ENCODE measurements at places on chromosomes 4 and X.

DNA sequence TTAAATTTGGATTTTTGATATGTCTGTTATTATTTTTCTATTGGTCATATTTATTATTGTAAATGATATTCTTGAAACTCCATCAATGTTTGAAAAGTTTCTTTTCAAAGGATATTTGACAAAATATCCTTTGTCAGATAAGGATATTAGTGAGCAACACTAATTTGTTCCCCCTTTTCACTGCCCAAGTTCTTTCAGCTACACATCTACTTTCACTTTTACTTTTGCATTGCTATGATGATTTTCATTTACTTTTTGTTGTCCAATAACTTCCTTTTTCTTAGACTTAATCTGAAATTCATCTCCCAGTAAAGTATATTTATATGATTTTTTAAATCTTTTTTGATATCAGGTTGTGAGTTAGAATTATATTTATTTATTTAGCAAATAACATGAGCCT, 542.3 kb upstream of the ADGRL3 start:
- no peak for DNase-seq

DNA sequence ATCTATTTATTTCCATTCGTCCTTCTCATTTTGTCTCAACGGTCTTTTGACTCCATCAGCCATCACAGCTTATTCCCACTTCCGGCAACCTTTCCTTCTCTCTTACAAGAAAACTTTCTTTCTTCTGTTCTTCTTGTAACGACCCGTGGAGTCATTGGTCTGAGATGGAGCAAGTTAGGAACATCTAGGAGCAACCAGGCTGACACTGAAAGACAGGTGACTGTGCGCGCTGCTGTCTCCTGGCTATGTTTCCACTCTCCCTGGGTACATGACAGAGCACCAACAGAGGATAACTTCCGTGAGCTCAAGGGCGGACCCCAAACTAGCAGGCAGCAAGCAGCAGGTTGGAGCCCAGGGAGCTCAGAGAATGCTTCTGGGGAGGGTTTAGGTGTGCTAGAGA, 2.5 kb downstream of the FGF5 start:
- no peak for DNase-seq

DNA sequence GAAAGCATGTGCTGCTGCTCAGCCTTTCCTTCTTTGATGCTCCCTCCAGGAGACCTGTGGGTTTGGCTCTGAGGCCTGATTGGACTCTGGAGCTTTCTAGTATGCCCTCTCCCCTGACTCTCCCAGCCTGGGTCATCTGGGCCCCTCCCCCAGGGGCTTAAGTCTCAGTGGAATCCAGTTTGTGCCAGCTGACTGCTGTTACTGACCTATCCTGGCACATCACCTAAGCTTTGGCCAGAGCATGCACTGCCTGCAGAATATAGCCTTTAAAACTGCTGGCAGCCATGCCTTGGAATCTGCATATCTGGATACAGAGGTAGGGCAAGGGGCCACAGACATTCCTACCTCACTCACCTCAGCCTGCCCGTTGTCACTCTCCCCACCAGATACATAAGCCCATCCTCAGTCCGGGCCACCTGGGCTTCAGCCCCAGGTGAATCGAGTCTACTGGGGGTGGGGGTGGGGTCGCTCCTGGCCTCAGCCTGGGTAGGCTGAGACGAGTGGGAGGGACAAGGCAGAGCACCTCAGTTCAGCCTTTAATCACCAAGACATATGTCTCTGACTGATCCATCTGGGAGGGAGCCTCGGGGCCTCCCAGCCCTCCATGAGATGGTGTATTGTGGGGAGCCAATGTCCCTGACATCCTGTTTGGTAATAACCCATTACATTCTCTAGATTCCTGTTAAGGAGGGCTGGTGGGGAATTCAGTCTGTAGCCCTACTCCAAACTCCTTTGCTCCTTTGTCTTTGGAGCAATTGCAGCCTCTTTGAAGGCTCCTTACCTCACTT, 61.2 kb downstream of the STARD8 start:
- DNase-seq, result no peak

GRCh38 chr4:76445911-76446310, 10.9 kb downstream of the SHROOM3 start:
- no peak for DNase-seq

- no peak for DNase-seq
Observed at GRCh38 chr4:55347610-55348228, 1.7 kb downstream of the SRD5A3 start.

GRCh38 chr4:3322059-3322550, 29.3 kb downstream of the RGS12 start:
- no peak for DNase-seq

GRCh38 chrX:103396186-103396585, 19.8 kb downstream of the BEX3 start:
- no peak for DNase-seq

GRCh38 chr4:171017593-171017992, 795.6 kb upstream of the GALNTL6 start:
- no peak for DNase-seq

- DNase-seq, result no peak
Observed at GRCh38 chr4:89055157-89056080, 1.6 kb downstream of the FAM13A start.

- peak; percentile 45 for DNase-seq
Observed at GRCh38 chr4:67700116-67700737, 728 bp downstream of the UBA6 start.

GRCh38 chr4:40395908-40396793, 61.0 kb downstream of the CHRNA9 start:
- no peak for DNase-seq

GRCh38 chrX:44675362-44676024, 132.8 kb upstream of the FUNDC1 start:
- no peak for DNase-seq

- no peak for DNase-seq
Observed at GRCh38 chr4:34412233-34412632, 1832.1 kb downstream of the ARAP2 start.

DNA sequence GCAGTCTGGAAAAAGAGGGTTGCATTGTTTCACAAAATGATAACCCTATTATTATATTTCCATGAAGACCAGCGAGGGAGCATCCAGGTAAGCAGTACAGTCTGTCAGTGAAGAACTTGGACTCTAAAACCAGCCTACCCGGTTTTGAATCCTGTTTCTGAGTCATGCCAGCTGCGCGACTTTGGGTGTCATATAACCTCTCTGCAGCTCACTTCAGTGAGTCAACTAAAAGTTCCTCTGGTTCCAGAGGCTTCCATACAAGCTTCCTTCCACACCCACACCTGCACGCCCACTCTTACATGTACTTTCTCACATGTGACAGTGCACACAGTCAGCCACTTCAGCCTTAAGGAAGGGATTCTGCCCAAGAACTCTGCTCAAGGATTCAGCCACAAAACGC, 49.8 kb upstream of the PRPS2 start:
- no peak for DNase-seq

- no peak for DNase-seq
Observed at GRCh38 chrX:34119122-34119521, 13.0 kb downstream of the FAM47A start.
